Left renal pelvis (tissue), 4 donors: ENCODE measurements at places on chromosomes 5 and 9. TPM values are rescaled to one million over a fixed set of nuclear protein-coding genes. Genes with fewer than 3 reads are reported as not detected.

Gene ENTREP1
- 4.1 TPM for polyA plus RNA-seq

Gene C5orf52
- not detected for polyA plus RNA-seq

Gene CTNND2
- 2.0 TPM for polyA plus RNA-seq

Gene PCDHGC5
- polyA plus RNA-seq, result 1.0 TPM

Gene LCN1
- not detected for polyA plus RNA-seq

Gene ZNF483
- polyA plus RNA-seq, result 2.6 TPM

Gene BRINP1
- polyA plus RNA-seq, result 3.4 TPM

Gene SPARC
- polyA plus RNA-seq, result 2,804 TPM

Gene INSYN2B
- 2.3 TPM for polyA plus RNA-seq

DNA sequence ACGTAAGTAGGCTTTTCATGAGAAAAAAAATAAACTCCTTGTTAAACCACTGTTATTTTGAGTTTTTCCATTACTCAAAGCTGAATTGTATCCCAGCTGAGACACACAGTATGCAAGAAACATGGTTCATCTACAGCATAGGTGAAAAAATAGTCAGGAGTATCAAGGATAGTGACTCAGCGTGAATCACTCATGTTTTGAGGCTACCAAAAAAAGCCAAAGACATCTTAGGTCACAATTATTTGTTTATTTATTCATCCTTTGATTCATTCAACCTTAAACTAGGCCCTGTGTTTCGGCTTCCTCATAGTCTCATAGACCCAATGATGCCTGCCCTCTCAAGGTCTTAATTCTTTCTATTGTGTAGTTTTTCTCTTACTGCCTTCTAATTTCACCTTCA is 32.9 kb upstream of the STX17 start:
- DNase-seq, result no peak

- no peak for DNase-seq
Observed at GRCh38 chr5:177494346-177495195, 2.8 kb downstream of the PDLIM7 start.

- no peak for DNase-seq
Observed at GRCh38 chr5:83096660-83097339, 19.5 kb downstream of the XRCC4 start.

- no peak for DNase-seq
Observed at GRCh38 chr5:91219803-91220371, 163.2 kb downstream of the ARRDC3 start.

GRCh38 chr5:6750142-6750840 is 37.1 kb downstream of the TENT4A start:
- no peak for DNase-seq

GRCh38 chr5:78757269-78758053 is 108.9 kb upstream of the LHFPL2 start:
- DNase-seq, result no peak

DNA sequence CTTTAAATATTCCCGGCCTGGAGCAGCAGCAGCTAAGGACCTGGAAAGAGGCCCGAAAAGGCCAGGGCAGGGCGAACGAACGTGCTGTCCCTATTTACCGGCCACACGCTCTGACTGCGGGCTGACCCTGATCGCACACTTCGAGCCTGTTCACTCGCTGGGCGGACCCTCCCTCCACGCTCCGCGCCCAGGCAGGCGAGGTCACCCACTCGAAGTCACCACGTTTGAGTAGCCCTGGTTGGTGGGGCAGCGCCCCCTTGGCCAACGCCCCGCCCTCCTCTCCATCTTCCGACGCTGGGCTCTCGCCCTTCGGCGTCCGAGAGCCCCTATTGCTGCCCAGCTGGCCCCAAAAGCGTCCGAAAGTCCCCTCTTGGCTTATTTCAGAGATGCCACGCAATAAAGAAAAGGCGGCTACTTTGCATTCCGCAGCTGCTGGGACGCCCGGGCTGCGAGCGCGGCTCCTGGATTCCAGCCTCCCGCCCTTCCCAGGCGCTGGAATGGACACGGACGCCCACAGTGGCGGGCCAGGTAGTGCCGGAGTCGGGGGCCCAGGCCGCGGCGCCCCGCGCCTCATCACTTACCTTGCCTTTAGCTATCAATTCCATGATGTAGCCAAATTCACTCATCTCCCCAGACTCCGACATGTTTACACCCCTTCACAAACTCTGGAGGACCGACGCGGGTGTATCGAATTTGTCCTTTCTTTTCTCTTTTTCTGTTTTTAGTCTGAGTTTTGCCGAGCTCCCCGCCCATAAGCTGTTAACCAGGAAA is 9.9 kb upstream of the TRIM36 start:
- DNase-seq, result no peak

DNA sequence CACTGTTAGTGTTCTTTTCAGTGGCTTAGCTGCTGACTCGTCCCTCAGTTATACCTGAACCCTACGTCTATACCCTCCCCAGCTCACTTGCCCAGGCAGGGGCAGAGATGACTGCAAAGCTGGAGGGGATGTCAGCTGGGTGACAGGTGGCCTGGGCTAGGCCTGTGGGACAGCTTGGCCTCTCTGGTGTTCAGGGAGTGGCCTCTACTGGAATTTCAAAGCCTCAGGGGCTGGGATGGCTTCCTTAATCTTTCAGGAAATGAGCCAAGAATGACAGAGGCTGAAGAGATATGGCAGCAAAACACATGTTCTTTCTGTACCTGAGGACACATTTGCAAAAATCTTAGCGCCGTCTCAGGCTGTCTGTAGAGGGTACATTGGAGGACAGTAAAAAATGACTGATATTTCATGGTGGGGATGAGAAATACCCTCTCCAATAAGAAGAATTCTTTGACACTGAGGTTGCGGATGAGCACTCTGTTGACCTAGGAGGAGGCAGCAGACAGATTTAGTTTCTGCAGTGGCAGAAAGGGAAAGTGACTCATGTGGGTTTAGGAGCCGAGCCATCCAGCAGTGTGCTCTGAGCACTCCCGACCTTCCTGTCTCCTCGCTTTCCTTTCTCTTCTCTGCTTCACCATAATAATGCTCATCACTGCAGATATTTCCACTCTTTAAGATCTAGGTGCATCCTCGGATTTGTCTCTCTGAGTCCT is 54.4 kb downstream of the ENTREP1 start:
- DNase-seq, result no peak

DNA sequence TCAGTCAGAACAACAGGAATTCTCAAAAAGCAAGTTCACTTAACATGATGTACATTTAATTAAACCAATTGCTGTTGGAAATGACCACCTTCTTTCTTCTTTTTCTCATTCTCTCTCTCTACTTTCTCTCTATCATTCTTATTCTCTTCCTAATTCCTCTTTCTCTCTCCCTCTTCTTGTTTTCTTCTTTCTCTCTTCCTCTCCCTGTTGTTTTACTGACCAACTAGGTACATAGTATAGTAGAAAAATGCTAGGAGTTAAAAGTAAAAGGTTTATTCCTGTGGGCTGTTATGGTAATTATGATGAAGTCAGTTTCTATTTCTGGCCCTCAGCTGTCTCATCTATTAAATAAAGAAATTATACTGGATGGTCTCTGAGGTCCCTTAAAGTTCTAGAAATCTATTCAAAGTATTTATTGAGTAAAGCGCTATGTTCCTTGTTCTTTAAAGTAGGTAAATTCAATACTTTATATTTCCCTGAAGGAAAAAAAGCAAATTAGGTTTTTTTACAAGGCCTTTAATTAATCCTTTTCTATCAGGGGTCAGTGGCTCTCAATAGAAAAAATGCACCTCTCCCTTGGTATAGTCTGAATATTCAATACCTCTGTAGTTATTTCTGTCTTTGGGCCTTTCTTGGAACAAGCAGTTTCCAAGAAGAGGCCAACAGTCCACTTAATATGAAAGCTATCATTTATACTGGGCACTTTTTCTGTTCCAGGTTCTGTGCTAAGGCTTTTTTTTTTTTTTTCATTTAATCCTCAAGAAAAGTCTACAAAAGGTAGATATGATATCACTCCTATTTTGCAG is 102.3 kb upstream of the SLC30A5 start:
- DNase-seq, result no peak

DNA sequence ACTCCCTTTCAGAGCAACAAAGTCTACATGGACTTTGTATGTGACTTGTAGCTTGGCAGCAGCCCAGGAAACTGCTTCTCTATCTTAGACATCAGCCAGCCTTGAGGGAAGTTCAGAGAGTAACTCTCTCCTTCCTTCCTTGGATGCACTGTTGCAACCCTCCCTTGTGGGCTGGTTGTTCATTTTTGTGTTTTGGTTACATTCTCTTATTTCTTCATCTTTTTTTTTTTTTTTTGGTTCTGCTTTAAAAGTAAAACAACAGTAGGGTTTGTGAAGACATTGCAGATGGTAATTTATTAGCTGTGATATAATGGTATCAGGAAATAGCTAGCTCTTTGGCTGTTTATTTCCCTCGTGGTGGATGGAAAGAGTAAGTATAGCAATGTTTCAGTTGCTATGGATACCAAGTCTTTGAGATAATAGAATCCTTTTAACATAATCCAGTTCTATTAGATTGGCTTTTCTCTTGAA is 97.9 kb upstream of the MAMDC2 start:
- DNase-seq, result peak; percentile 19

- DNase-seq, result no peak
Observed at GRCh38 chr5:39059064-39059463, 15.1 kb downstream of the RICTOR start.

GRCh38 chr9:13484186-13484585 is 204.7 kb upstream of the MPDZ start:
- no peak for DNase-seq

- DNase-seq, result no peak
Observed at GRCh38 chr9:122936883-122937282, 3.9 kb upstream of the RABGAP1 start.

GRCh38 chr5:93584596-93585040 is 1.6 kb downstream of the NR2F1 start:
- no peak for DNase-seq

GRCh38 chr5:180786531-180787398 is 15.8 kb downstream of the MGAT1 start:
- no peak for DNase-seq

DNA sequence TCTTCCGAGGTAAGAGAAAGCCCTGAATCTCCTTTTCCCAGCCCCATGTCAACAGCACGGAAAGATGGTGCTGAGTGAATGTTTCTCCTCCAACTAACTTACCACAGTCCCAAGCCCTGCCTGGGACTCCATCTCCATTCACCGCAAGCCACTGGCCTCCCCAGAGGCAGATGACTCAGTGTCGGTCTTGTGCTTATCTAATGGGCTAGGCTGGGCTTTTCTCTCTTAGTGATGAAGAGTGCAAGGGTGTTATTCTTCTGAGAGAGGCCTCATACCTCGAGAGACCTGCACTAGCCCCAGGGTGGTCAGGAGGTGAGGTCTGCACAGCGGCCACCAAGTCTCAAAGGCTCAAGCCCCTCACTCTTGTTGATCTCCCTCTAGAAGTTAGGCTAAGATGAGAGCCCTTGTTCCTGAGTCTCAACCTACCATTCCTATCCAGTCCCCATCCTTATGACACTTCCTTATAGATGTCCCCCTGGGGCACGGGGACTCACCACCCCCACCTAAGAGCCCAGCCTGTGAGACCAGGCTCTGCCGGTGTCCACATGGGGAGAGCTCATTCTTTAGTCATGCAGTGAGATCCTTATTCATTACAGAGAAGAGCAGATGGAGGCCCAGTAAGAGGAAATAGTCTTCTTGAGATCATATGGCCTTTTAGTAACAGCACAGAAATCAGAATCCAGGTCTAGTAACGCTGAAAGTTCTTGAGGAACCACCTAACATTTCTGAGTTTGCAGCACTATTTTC is 127.0 kb downstream of the SAXO1 start:
- DNase-seq, result no peak

DNA sequence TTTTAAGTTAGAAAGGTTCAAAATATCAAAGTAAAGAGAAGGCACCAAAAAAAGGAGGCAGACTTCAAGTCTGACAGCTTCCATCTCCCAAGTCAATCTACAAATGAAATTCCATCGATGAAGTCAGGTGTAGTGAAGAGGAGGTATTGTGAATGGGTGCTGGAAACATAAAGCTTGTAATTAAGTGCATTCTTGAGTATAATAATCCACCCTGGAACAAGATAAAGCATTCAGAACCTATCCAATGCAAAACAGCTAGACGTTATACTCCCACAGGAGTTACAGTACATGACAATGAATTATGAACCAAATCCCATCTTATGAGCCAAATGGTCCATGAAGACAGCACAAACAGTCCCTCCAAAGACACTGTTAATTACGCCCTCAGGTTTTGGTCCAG is 22.3 kb downstream of the BNC2 start:
- no peak for DNase-seq

DNA sequence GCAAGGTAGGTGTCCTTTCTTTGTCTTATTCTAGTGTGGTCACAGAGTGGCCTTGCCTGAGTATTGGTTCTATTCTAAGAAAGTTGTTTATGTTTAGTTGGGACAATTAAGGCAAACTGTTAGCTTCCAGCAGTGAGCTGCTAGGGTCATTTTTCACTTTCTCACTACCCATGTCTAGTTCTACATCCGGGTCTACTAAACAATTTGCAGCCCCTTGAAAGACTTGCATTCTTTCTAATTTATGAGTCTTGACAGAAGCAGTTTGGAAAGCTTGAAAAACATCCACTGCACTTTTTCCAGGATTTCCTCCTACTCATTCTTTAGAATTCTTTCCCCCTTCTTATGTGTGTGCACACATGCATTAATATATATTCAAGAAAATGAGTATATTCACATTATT is 892.2 kb upstream of the ACO1 start:
- peak; percentile 26 for DNase-seq

- no peak for DNase-seq
Observed at GRCh38 chr5:135386886-135387628, 12.0 kb downstream of the MACROH2A1 start.

DNA sequence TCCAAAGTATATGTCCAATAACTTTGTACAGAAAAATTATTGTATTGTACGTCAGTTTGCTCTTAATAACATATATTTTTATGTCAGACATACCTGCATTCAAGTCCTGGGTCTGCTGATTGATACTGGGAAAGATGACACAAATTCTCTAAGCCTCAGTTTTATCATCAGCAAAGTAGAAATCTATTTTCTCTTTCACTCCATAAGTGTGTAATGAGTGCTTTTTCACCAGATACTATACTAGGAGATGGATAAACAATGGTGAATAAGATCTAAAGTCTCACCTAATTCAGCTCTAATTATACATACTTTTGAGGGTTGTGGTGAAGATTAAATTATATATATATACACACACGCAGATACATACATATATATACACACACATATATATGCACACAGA is 12.3 kb downstream of the PPP2R2B start:
- DNase-seq, result no peak

DNA sequence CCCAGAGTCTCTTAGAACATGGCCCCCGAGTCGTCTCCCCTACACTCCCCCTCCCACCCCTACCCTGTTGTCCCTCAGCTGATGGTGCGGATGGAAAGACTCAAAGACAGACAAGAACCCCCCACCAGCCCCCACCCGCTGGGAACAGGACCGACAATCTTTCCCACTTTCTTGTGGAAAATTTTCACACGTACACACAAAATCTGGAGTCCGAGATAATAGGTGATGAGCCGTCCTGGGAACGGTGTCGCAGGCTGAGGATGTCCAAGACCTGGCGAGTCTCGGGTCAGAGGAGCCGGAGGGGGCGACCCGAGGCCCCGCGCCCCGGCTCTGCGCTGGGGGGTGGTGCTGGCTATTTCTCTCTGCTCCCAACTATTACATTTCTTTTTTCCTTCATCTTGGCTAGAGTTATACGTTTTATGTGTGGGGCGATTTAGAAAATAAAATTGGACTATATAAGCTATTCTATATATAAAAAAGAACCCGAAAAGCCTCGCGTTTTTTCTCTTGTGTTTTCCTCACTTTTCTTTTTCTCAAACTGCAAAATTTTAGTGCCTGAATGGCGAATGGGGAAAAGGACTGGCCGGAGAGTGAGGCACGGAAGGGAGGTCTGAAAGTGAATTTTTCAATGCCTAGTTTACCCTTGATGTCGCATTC is 188.8 kb downstream of the MEF2C start:
- DNase-seq, result no peak
